ENCODE measurements at places on chromosomes 2 and 18. TPM values are rescaled to one million over a fixed set of nuclear protein-coding genes. Genes with fewer than 3 reads are reported as not detected.

DNA sequence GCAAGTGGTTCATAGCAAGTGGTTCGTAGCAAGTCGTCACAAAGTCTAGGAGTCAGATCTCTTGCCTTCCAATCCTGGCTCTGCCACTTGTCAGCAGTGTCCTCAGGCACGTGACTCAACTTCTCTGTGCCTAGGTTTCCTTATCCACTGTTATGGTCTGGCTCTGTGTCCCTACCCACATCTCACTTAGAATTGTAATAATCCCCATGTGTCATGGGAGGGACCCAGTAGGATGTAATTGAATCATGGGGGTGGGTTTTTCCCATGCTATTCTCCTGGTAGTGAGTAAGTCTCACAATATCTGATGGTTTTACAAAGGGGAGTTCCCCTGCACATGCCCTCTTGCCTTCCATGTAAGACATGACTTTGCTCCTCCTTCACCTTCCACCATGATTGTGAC is 51.8 kb upstream of the AP1S3 start:
- ATAC-seq = peak; percentile 92

- no peak for ATAC-seq
These were observed 480.2 kb downstream of the LPIN1 start for GRCh38 chr2:12226653-12227052.

The SULT1C3 gene
- not detected for total RNA-seq

- peak; percentile 49 for ATAC-seq
These were observed 194.2 kb upstream of the PKDCC start for GRCh38 chr2:41853427-41854191.

DNA sequence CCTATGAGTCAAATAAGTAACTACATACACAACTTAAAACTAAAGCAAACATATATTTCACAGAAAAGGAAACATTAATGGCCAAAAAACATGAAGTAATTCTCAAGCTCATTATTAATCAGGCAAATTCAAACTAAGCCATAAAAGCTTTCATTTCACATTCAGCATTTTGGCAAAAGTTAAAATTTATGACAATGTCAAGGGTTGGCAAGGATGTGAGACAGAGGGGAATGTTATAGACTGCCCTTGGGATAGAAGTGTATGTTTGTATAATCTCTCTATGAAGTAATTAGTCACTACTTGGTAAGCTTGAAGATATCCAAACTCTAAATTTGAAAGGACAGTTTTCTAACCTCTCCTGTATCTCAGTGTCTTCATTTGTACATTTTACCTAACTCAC is 539.4 kb downstream of the RIT2 start:
- ATAC-seq = no peak

DNA sequence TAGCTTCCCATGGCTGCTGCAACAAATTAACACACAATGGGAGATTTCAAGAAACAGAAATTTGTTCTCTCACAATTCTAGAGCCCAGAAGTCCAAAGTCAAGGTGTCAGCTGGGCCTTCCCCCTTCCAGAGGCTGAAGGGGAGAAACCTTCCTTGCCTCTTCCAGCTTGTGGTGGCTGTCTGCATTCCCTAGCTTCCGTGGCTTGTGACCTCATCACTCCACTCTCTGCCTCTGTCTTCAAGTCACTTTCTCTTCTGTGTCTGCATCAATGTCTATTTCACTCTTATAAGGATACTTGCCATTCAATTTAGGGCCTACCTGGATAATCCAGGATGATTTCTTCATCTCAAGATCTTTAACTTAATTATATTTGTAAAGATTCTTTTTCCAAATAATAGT is 16.8 kb upstream of the SRBD1 start:
- no peak for ATAC-seq

GRCh38 chr18:27400001-27400400 is 214.9 kb upstream of the CHST9 start:
- no peak for ATAC-seq

DNA sequence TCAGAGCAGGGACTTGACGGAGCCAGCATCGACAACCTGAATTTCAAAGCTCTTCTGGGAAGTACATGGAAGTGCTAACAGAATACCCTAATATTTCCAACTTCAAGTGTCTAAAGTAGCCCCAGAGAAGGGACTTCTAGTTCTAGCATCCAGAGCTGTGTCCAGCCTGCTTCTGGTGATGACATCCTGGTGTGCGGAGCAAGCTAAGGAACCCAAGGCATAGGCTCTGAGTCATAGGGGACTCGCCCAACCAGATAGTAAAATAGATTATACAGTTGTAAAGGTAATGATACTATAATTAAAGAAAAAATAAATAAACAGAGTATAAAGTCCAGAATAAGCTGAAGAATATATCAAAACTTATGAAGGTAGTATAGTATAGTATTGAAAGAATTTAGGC is 108.1 kb upstream of the SERPINE2 start:
- ATAC-seq = no peak

- ATAC-seq = peak; percentile 90
These were observed 64.7 kb downstream of the CCDC148 start for GRCh38 chr2:158391876-158392275.

- no peak for ATAC-seq
These were observed 3.5 kb downstream of the RND3 start for GRCh38 chr2:150484006-150484405.

GRCh38 chr18:7872569-7872968 is 305.5 kb downstream of the PTPRM start:
- no peak for ATAC-seq

The CCDC85A gene
- not detected for total RNA-seq

- ATAC-seq = peak; percentile 38
These were observed 83.7 kb downstream of the TCF7L1 start for GRCh38 chr2:85216927-85217326.

DNA sequence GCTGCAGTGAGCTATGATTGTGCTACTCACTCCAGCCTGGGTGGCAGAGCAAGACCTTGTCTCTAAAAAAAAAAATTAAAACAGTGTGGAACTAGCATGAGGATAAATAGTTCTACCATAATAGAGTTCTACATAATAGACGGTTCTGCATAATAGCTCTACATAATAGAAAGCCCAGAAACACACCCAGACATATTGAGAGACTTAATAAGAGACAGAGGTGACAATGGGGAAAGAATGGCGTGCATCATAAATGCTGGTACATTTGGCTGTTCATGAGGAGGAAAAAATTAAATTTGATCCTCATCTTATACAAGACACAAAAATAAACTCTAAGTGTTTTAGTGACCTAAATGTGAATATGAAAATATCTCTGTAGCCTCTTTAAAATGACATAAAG is 58.5 kb downstream of the PTRHD1 start:
- ATAC-seq = no peak

GRCh38 chr2:46915281-46915810 is at the start of gene MCFD2:
Gene MCFD2, minus strand, starts transcription at chr2:46915806. Its CDS starts 6,635 bp downstream, at chr2:46909171.
- peak; percentile 34 for ATAC-seq

The GULP1 gene
- total RNA-seq = not detected

DNA sequence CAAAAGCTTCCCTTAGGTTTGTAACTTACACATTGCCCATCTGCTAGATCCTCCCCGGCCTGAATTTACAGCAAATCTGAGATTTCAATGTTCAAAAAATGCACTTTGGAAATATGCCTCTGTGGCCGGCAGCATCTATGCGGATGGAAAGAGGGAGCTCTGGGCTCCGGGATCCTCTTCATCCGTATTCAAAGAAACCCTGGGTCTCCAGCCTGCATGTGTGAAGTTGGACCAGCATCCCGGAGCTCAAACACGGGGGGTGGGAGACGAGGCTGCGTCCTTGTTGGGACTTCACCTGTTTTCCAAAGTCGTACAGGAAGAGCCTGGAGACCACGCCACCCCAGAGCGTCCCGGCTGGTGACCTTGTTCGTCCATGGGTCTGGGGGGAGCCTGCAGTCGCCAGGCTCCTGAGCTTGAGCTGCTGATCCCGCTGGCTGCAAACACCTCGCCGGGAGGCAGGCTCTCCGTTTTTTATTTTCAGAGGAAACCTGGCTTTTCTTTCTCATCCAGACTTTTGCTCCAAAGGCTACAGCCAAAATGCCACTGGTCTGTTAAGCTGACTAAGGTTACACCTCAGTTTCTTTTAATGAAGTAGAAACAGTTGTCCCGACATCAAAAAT is 77.4 kb downstream of the PTGR3 start:
- ATAC-seq = no peak

- ATAC-seq = peak; percentile 93
These were observed 86.9 kb downstream of the LIMS1 start for GRCh38 chr2:108621087-108621559.

- ATAC-seq = no peak
These were observed 499.8 kb downstream of the SUCLG1 start for GRCh38 chr2:83959266-83959665.

The TDRD15 gene
- not detected for total RNA-seq

DNA sequence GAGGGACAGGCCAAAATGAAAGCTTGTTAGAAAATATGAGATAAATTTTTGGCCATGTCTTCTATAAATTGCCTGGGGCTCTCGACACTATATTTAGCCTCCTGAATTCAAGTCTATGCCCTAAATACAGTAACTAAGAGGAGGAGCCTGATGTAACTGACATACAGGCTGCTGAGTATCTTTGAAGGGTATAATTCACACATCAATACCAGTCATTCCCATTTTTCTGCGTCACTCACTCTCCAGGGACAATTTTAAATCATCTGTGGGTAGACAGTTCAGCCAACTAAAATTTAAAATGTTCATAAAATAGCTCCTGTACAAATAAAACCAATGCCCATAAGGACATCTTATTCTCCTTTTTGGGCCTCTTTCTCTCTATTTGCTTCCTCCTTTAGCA is 105.9 kb downstream of the AP1S3 start:
- ATAC-seq = no peak

- no peak for ATAC-seq
These were observed 122.5 kb downstream of the PLA2R1 start for GRCh38 chr2:159939946-159940345.

DNA sequence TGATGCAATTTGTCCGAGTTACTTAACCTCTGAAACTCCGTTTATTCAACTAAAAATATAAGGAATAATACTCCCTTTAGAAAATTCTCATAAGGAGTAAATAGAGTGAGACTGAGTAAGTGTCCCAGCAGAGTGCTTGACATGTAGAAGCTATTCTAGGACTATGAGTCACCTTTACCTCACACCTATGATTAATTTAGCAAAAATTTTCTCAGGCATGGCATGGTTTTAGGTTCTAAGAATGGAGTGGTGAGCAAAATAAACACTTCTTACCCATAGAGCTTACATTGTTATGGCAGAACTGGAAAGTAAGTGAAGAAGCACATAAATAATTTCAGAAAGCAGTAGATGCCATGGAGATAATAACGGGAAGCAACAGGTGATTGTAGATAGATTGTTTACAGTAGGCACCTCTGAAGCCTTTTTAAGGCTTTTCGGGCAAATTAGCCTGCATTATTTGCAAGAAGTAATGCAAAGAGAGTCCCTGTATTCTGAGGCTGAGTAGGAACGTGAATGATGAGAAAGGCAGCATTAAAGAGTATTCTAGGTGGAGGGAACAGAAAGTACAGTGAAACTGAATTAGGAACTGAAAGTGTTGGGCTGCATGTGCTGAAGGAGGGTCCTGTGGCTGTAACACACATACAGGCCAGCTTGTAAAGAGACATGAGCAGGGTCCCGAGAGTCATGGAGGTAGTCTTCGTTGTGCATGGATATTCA is 209.2 kb downstream of the ZNF407 start:
- peak; percentile 96 for ATAC-seq

GRCh38 chr18:22552254-22552653 is 134.5 kb upstream of the CTAGE1 start:
- no peak for ATAC-seq

DNA sequence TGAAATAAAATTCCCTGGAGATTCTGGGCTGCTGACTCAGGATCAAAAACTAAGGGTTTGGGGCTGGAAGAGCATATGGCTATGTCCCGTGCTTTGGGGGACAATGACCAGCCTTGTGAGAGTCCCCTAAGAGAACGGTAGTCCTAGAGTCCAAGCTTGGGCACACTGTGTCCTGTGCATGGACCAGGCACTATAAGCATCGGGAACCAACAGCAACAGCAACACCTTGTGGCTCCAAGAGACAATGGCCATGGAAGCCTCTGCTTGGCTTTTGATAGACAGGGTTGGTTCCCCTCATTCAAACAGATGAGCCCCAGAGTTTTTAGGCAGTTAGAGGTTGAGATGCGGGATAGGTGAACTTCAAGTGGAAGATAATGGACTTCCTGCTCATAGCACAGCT is 294.4 kb upstream of the CHAC2 start:
- ATAC-seq = no peak

- no peak for ATAC-seq
These were observed 1333.7 kb upstream of the CELF4 start for GRCh38 chr18:38899252-38899651.

DNA sequence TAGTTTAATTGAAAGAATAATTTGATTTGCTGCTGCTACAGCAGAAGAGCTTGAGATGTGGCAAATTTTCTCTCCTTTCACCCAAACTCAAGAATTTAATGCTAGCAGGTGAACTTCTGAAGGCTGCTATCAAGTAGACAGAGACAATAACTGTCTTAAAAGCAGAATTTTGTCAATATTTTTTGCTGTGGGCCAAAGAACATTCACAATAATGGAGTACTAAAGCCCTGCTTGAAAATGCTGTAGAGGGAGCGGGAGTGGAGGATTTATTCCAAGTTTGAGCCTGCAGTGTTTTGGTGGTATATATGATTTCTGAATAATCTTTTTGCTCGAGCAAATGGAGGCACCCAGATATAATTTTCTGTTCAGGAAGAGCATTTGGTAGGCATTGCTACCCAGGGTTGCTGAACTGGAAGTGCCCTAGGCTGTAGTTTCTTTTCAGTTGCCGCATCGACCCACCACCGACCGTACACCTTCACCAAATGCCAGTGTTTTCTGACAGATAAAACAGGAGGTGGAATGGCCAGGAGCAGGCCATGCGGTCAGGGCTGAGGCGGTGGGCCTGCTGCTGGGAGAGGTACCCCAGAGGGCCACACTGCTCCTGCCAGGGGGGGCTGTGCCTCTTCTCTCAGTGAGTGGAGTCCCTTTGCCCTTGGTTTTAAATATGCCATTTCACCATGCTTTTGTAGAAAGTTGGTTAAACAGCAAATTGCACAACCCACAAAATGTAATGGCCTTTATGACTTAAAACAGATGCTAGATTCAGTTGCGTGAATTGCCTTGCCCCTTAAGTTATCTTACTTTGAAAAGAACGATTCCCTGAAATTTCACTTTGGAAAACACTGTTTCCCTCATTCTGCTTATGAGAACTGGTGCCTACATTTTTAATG is 36.4 kb downstream of the TSHZ1 start:
- ATAC-seq = peak; percentile 34

The ABCG8 gene
- total RNA-seq = not detected

The GKN1 gene
- total RNA-seq = not detected

DNA sequence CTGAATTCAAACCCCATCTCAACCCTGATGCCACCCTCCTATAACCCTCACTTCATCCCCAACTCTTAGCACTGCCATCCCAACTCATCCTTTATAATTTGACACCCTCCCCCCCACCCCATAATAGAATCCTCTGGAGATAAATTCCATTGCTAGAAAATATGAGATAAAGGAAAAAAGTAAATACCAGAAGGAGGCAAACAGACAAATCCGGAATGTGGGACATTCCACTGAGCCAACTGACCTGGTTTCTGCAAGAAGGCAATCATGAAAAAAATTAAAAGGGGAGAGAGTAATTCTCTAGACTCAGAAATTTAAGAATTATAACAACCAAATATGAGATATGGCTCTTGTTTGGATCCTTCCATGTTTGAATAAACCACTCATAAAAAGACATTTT is 132.4 kb downstream of the CYP26B1 start:
- no peak for ATAC-seq

- no peak for ATAC-seq
These were observed 51.9 kb downstream of the EFEMP1 start for GRCh38 chr2:55871637-55872036.

The EPB41L5 gene
- total RNA-seq = 1.9 TPM

The HRH4 gene
- 2.2 TPM for total RNA-seq

- no peak for ATAC-seq
These were observed 341.4 kb downstream of the LPIN1 start for GRCh38 chr2:12087671-12088380.

- ATAC-seq = no peak
These were observed 30.7 kb upstream of the IL1R1 start for GRCh38 chr2:102111823-102112222.

All from activated T-helper 17 cell treated with anti-CD3 and anti-CD28 coated beads, Interleukin-2, amount 50 U/mL, for 72 hours (primary cell).